ENCODE measurements at places on chromosomes 6 and 20.

GRCh38 chr20:56716806-56717205 is 87.7 kb downstream of the TFAP2C start:
- DNase-seq = no peak

DNA sequence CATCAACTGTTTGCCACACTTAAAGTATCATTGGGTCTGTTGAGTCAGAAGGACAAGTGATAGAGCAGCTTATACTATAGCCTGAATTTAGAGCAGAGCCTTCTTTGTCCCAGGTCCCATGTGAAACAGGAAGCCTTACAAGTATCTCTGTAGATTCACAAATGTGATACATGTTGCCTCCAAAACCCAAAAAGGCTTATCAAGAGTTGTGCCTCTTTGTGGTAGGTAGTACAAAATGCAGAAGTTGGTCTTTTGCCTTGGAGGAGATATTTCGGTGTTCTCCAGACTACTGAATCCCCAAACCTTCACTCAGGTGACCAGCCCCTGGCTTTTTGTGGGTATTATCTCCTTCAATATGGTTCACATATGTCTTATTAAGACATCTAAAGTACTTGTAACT is 172.8 kb upstream of the PROKR2 start:
- DNase-seq = no peak

DNA sequence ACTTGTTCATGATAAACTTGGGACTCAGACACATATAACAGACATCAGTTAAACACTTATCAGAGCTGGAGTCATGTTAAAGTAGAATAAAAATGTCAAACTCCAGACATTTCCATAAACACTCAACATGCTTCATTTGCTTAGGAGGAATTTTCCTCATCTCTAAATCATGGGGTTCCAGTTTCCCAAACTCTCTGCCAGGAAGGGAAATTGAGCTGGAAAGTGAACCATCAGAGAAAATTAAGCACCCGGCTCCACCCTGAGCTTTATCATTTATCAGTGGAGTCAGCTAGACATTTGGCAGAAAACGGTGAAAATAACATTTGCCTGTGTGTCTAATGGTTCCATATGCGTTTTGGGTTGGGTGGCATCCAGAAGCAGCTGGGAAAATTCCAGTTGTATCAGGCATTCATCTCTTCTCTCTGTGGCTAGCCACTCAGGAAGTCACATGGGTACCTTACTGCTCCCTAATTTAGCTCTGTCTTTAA is 25.3 kb upstream of the ZNFX1 start:
- DNase-seq = no peak

DNA sequence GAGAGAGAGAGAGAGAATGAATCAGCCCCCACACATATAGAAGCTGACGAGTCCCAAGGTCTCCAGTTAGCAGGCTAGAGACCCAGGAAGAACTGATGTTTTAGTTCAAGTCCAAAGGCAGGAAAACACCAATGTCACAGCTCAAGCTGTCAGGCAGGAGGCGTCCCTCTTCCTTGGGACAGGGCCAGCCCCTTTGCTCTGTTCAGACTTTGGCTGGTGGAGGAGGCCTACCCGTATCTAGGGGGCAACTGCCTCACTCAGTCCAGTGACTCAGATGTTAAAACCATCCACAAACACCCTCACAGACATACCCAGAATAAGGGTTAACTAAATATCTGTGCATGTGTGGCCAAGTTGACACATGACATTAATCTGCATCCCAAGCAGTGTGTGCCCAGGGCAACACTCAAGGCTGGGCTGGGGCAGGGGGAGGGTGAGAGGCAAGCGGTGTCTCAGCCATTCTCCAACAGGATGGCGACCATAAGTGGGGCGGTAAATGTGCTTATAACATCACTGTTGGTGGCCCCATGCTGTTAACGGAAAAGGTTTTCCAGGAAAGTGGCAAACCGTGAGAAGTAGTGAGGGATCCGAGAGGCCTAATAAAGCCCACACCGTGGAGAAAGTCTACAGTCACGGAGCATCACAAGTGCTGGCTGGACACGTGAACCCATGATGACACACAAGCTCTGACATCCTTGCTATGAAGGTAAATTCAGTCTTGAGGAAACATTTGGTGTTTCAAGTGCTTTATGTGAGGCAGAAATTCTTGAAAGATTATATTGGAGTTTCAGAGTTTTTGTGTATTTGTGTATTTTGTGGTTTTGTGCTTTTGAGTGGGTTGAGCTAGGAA is 28.1 kb downstream of the RAMACL start:
- DNase-seq = no peak

DNA sequence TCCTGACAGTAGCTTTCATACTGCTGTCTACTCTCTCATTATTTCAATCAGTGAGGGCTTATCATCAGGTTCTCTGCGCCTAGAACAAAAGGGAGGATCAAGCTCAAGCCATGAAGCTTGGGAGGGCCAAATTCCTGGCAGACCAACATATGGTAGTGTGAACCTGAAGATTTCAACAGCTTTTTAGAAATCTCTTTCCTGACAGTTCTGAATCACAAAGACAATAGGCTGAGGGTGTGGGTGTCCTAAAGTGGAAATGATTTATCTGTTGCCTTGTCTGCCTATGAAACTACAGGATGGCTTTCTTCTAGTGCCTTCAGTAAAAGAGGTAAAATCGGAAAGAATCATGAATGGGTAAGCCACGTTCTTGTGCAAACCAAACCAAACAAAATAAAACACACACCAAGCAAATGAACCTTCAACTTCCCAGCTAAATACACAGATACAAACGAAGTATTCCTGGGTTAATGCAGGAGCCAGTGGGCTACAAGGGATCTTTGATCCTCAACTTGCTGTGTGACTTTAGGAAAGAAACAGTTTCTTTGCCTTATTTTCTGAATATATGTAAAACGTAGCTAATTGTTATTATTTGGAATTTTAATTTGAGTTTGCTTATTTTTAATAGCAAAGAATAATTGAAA is 2.7 kb upstream of the RHAG start:
- DNase-seq = no peak

DNA sequence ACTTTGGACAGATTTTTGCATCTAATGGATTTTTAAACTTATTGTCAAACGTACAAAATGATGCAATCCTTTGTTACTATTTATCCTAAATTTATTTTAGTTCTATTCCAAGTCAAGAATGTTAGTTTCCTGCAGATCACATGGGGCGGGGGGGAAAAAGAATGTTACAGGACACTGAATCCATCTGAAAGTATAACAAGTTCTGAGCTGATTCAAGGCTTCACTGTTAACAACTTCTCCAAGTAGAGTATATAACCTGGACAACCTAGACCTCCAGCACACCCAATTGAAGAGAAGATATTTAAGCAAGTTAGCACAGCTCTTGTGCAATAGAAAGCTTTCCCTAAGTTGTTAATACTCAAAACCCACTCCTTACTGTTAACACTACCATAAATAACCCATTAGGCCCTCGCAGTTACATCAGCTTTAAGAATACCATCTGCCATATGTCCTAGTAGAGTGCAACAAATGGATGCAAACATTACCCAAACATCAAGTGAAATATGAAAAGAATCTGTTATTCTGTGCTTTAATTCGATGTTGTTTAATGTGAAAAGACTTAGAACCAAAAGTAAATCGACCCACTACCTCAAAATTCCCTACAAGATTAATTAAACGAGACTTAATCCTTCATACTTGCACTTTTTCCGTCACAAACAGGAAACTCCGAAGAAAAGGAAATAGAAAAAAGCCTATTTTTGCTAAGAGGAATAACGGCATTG is 1.3 kb downstream of the SEC63 start:
- no peak for DNase-seq

DNA sequence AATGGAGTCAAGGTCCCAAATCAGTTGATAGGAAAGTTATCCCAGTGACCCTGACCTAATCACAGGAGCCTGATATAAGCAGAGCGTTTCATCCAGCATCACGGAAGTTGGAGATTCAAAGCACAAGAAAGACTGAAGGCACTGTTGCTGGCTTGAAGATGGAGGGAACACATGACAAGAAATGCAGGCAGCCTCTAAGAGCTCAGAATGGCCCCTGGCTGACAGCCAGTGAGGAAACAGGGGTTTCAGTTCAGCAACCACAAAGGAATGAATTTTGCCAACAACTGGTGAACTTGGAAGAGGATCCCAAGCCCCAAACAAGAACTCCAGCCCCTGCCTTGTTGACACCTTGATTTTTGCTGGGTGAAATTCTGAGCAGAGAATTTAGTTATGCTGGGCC is 778.5 kb downstream of the MAFB start:
- no peak for DNase-seq

DNA sequence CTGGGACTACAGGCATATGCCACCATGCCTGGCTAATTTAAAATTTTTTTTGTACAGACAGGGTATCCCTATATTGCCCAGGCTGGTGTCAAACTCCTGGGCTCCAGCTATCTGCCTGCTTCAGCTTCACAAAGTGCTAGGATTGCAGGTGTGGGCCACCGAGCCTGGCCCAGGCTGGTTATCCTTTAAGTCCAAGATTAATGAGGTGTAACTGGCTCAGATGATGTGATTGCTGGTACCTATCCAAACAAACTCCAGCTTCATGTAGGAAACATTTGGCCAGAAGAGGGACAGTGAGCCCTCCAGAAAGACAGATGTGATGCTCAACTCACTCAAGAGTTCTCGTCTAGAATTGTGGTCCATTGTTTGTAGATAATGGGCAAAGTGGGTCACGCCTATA is 9.2 kb upstream of the ZNF318 start:
- DNase-seq = no peak

DNA sequence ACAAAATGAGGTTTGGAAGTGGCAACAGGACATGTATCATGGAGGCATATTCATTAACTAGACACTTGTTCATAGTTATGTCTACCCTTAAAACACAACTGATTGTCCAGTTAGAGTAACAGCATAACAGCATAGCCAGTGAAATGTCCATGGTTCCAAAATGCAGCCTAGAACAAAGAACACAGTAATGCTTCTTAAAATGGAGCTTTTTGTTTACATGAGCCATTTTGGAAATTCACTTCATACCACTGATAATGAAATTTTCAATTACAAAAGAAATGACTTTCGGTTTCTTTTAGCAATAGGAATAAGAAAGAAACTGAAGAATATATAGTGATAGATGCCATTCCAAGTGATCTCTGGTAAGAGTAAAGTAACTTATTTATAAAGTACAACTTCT is 111.1 kb upstream of the DST start:
- DNase-seq = no peak

All from left forelimb (tissue), 1 donor.